ENCODE measurements at places on chromosomes 5 and 9. TPM values are rescaled to one million over a fixed set of nuclear protein-coding genes. Genes with fewer than 3 reads are reported as not detected.

DNA sequence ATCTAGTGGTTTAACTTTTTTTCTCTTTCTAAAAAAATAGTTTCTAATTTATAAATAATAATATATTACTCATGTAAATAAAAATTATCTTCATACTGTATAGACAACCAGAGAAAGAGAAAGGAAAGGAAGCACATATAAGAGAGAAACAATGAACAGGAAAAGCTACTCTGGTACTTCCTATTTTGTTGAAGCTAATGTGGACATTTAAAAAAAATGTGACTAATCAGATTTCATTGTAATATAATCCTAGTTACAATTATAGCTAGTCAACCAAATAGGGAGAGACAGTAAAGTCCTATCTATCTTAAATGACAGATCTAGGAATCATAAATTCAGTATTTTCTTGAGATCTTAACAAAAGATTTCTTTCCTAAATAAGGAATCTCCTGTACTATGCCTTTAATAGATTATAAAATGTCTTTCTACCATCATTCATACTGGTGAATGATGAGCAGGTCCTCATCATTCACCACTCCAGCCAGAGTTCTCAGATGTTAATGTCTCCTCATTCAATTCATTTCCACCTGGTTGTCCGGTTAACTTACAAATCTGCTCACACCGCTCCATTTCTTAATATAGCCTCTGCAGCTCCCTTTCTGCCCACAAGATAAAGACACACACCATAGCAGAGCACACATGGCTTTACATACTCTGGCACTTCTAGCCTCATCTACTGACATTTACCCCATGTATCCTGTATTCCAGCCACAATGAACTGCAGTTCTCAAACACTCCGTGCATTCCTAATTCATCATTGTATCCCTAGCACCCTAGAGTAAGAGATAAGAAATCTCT is 30.9 kb downstream of the ZFR start:
- DNase-seq, result no peak

DNA sequence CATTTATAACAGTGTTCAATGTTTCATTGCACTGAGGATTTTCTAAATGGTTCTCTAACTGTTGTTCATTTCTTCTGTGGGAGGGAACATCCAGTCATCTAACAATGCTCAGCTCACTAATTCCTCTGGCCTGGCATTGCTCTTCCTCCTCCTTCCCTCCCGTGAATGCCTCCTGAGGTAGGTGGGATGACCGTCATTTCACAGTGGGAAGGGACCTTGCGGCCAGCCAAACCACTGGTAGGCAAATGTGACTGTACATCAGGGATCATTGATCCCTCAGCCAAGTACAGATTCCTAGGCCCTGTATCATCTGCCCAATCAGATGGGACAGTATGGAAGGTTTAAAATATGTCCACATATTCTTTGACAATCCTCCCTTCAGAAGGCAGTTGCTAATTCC is 23.7 kb upstream of the VDAC1 start:
- no peak for DNase-seq

GRCh38 chr5:133663397-133664054 is 51.2 kb upstream of the FSTL4 start:
- DNase-seq, result no peak

GRCh38 chr9:114179516-114179915 is 24.2 kb downstream of the COL27A1 start:
- DNase-seq, result no peak

DNA sequence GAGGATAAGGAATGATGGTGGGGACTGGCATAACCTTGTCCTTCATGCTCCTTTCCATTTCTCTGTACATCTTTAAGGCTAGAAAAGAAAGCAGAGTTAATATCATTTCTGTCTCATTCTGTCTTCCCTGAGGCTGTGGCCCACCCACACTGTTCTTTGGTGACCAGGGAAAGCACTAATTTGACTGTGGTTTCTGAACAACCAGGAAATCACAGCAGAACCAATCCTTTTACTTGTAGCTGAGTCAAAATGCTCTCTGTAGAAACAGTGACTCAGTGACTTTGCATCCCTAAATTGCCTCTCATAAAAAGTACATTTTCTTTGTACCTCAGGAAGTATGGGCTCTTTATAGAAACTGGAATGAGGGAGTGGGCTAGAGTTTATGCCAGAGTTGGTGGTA is 28.1 kb downstream of the IL33 start:
- no peak for DNase-seq

GRCh38 chr5:106121972-106122605 is 1548.6 kb downstream of the EFNA5 start:
- DNase-seq, result no peak

- DNase-seq, result no peak
Measured at GRCh38 chr9:129664746-129665388, 580 bp upstream of the PRRX2 start.

GRCh38 chr5:33203931-33204330 is 236.8 kb upstream of the TARS1 start:
- no peak for DNase-seq

DNA sequence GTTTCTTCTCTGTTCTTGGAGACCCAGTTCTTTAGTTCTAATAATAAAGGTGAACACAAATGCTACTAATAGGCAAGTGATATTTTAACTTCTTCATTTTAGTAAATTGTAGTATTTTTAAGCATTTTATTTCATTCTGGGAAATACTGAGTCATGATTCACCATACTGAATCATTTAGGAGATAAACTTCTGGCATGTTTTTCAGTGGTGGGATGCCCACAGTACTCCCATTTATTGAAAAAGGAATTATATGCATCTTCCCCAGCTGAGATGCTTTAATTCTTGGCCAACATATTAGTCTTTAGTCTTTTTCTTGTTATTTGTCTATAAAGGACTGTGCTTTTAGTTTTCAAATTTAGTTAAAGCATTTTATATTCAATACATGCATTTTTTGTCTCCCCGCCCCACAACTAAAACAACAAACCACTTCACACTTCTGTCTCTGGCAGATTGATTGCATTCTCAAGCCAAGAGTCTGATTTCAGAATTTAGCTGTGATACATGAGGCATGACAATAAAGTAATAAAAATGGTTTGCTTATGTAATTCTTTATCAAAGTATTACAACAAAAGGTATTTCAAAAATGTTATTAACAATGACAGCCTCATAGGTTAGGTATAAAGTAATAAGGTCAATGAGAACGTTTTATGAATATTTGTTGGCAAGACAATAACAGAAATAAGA is 125.2 kb upstream of the CDH18 start:
- no peak for DNase-seq

- no peak for DNase-seq
Measured at GRCh38 chr5:167402671-167403070, 888.8 kb upstream of the WWC1 start.

GRCh38 chr5:115379622-115380344 is 83.3 kb upstream of the CCDC112 start:
- no peak for DNase-seq

DNA sequence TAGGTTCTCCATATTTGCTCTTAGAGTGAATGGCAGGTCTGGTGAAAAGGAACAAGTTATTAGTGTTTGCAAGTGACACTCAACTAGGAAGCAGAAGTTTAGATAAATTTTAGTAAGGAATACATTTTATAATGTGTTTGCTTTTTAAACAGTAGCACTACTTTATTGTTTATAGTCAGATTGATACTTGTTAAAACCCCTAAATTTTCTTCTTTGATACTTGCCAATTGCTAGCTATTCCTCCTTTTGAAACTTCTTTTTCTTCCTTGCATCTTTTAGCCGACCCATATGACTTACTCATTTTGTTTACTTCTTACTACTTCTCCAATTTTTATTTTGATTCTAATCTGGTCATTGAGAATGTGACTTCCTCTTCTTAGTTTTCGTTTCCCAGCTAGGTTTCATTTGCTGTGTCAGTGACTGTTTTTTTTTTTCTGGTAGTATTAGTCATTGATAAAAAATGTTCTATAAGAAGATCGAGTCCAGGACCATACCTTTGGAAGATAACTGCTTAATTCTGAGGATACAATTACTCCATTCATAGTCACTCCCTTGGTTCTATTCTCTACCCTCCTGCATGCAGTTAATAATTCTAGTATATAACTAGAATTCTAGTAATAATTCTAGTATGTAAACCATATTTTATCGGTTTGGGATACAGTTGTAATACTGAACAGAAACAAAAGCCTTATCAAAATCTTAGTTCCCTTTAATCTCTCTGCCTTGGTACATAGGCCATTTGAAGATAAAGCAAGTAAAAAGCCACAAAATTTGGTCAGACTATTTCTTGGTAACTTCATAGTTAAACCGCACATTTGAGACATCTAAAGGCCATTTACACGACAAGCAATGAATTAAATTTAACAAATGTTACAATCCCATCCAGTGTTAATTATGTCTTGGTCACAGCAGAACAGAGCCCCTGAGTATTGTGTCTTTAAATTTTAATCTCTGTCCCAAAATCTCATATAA is 2.8 kb upstream of the RICTOR start:
- no peak for DNase-seq

GRCh38 chr9:126696401-126697145 is 82.8 kb downstream of the LMX1B start:
- no peak for DNase-seq

DNA sequence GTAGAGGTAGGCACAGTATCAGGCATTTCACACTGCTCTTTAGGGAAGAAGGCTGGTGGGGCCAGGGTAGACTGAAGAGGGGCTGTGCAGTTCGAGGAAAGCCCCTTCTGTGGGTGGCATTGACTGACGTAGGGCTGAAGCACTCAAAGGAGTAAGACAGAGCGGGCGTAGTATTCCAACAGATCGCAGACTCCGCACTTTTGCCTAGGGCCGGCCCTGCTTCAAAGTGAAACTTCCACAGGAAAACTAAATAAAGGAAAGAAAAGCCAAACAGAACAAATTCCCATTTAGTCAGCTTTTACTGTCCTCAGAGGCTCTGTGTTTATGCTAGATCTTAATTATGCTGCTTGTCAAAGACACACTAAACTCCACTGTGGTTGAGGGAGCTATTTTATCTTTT is 493.0 kb upstream of the WWC1 start:
- DNase-seq, result no peak

- no peak for DNase-seq
Measured at GRCh38 chr5:142421228-142421617, 96.4 kb upstream of the SPRY4 start.

DNA sequence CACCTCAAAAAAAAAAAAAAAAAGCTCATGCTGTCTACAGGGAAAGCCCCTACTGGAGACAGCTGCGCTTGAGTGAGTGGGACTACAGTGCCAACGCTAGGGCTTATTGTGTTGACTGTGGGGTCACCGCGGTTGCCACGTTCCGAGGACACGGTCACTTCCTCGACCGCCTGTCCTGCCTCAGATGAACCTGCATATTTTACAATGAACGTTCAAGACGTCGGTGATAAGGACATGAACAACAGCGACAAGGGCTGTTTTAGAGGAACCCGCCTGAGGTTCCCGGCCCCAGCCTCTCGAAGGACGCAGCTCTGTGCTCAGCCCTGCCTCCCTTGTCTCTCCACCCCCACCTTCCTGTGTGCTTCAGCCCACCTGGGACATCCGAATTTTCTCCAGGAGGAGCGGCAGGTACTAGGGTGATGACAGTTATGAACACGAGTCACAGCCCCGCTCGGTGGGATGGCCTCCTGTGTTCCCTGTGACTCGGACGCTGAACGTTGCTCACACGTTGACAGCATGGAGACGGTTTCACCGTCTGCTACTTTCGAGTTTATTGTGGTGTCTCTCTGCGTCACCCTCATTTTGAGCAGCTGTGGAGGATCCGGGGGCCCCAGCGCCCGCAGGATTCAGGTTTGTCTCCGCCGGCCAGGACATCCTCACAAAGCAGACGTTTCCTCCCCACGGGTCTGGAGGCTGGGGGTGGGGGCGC is 11.3 kb upstream of the DIPK1B start:
- DNase-seq, result no peak

- DNase-seq, result no peak
Measured at GRCh38 chr9:93949694-93950449, 5.3 kb downstream of the BARX1 start.

DNA sequence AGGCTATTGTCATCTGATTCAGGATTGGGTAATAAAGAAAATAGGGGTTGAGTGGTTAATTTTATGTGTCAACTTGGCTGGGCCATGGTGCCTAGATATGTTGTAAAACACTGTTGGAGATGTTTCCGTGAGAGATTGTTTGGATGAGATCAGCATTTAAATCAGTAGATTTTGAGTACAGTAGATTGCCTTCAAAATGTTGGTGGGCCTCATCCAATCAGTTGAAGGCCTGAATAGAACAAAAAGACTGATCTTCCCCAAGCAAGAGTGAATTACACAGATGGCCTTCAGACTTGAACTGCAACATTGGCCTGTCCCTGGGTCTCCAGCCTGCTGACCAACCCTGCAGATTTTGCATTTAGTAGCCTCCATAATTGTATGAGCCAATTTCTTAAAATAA is 401.3 kb upstream of the KIF2A start:
- DNase-seq, result no peak

- no peak for DNase-seq
Measured at GRCh38 chr5:150189728-150190502, at the start of gene SLC6A7. Gene SLC6A7, plus strand, starts transcription at chr5:150190062. Its CDS starts 266 bp downstream, at chr5:150190328.

- no peak for DNase-seq
Measured at GRCh38 chr9:27371382-27371781, 74.4 kb upstream of the EQTN start.

DNA sequence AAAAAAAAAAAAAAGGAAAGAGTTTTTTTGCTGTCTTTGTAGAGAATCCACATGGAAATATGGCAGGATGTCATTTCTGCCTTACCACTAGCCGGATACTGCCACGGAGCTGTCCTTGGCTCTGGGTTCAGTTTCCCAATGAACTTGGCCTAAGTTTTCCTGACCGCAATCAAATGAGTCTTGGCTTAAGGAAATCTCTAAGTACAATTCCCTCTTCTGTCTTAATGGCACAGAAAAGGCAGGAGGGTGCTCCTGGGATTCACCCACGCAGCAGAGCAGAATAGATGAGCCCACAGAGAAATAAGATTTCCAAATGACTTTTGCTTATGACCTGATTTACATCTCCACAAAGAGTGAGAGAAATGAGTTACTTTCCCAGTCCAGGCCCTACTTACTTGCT is 284.0 kb upstream of the VLDLR start:
- no peak for DNase-seq

- DNase-seq, result no peak
Measured at GRCh38 chr9:13432904-13433303, 153.4 kb upstream of the MPDZ start.

- DNase-seq, result no peak
Measured at GRCh38 chr5:52672459-52672858, 115.3 kb upstream of the ITGA1 start.

GRCh38 chr5:19261879-19262278 is 726.1 kb downstream of the CDH18 start:
- DNase-seq, result no peak

GRCh38 chr9:132240841-132241482 is 79.1 kb downstream of the NTNG2 start:
- peak; percentile 80 for DNase-seq

GRCh38 chr5:5209510-5210286 is 69.6 kb downstream of the ADAMTS16 start:
- DNase-seq, result no peak

MARCOL gene
- not detected for polyA plus RNA-seq

HMMR gene
- 25.9 TPM for polyA plus RNA-seq

TUSC1 gene
- 15.7 TPM for polyA plus RNA-seq

MARCHF11 gene
- polyA plus RNA-seq, result 2.7 TPM

IRX2 gene
- 29.6 TPM for polyA plus RNA-seq

PFN3 gene
- polyA plus RNA-seq, result 7.4 TPM

CDHR2 gene
- polyA plus RNA-seq, result 24.4 TPM

MEIKIN gene
- polyA plus RNA-seq, result not detected

CEL gene
- polyA plus RNA-seq, result 4.0 TPM

GTF3C4 gene
- polyA plus RNA-seq, result 24.2 TPM

TGFBI gene
- polyA plus RNA-seq, result 272 TPM
